OCI-M1 (cell line): ENCODE measurements at places on chromosomes 12 and 14.

- DNase-seq: no peak
Observed at GRCh38 chr14:55399852-55400251, 11.8 kb downstream of the ATG14 start.

DNA sequence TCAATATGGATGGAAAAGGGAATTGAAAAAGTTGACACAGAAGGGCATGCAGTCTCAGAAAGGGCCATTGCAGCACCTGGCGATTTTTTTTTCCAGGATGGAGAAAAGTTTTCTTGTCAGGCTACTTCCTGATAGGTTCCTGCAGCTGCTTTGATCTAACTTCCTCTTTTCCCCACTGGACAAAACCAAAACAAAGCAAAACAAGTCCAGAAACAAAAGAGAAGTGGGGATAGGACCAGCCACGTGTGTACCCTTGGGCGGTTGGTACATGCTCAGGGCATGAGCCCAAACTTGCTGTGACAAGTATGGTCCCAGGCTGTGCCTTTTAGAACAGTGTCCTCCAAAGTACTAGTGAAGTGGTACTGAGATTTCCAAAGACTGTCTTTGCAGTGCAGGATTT, 89.8 kb downstream of the CHST11 start:
- peak; percentile 45 for DNase-seq

- DNase-seq: no peak
Observed at GRCh38 chr12:64707926-64708325, 51.3 kb downstream of the GNS start.

DNA sequence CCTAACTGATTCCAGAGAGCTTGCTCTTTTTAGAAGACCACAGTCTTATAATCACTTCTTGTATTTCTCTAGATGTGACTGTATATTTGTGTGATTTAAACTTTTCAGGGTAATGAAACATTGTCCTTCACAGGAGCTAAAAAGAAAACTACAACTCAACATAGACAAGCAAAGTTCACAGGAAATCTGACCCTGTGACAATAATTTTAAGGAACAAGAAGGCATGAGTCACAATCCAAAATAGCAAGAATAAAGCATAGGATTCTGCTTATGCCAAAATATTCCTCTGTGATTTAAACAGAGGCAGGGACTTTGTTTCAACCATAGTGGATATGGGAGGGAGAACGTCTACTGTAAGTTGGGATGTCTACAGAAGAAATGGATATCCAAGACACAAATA, 44.3 kb downstream of the GPR65 start:
- DNase-seq: no peak

DNA sequence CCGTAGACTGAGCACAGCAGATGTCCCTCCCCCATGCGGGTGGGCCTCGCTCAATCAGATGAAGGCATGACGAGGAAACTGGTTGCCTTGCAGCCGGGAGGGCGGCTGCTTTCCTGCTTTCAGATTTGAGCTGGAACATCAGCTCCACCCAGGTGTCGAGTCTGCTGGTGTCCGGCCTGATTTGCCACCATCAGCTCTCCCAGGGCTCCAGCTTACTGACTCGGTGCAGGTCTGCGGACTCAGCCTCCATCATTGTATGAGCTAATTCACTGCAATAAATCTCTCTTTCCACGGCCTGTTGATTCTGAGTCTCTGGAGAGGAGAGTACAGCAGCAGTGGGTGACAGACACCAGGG, 156.2 kb downstream of the KIF26A start:
- DNase-seq: no peak
